ENCODE measurements at places on chromosomes 11 and 22.

DNA sequence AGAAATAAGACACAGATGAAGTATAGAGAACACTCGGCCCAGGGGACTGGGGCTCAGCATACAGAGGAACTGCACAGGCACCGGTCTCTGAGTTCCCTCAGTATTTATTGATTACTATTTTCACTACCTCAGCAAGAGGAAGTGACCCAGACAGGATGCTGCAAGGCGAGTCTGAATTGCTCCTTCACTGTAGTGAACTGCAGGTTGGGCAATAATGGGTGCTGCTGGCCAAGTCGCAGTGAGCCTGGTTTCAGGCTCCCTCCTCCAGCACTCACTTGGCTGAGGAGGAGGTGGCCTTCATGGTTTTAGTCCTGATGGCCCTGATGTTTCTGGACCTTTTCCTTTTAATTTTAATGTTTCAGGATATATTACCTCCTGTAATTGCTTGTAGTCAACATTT lies 10.4 kb downstream of the OR52K2 start:
- no peak for DNase-seq

- no peak for DNase-seq
Observed at GRCh38 chr11:44833877-44834452, 107.2 kb downstream of the TSPAN18 start.

- no peak for DNase-seq
Observed at GRCh38 chr11:82631722-82632630, 101.7 kb downstream of the FAM181B start.

DNA sequence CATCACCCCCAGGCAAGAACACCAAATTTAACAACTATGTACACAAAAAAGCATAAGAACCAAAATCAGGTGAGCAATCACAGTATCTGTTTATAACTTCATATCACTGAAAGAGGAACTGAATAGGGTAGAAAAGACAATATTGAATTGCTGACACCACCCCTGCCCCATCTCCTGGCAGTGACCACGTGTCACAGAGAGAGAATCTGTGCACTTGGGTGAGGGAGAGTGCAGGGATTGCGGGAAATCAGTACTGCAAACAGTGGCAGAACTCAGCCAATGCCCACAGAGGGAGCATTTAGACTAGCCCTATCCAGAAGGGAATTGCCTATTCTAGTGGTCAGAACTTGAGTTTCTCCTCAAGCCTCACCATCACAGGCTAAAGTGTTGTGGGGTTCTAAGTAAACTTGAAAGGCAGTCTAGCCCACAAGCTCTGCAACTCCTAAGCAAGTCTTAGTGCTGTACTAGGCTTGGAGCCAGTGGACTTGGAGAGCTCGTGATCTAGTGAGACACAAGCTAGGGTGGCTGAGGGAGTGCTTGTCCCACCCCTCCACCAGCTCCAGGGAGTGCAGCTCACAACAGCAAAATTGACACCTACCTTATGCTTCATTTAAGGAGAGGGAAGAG lies 82.8 kb upstream of the PTH start:
- DNase-seq, result no peak

DNA sequence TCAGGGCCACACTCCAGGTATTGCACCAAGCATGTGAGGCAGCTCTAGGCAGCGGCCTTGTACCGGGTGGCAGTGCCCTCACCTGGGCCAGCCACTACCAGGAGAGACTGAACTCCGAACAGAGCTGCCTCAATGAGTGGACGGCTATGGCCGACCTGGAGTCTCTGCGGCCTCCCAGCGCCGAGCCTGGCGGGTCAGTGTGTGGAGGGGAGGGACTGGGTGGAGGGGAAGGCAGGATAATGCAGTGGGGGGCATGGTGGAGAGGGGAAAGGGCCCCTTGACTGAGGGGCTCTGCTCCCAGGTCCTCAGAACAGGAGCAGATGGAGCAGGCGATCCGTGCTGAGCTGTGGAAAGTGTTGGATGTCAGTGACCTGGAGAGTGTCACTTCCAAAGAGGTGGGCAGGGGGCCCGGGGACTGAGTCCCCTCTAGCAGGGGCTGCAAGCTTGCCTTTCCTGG lies 4.2 kb downstream of the SSH3 start:
- DNase-seq, result no peak

Measured in H9 (cell line).